ENCODE measurements at places on chromosomes 2 and 18.
A peak's percentile ranks its signal among the peaks of the same experiment; 100 is the strongest.

DNA sequence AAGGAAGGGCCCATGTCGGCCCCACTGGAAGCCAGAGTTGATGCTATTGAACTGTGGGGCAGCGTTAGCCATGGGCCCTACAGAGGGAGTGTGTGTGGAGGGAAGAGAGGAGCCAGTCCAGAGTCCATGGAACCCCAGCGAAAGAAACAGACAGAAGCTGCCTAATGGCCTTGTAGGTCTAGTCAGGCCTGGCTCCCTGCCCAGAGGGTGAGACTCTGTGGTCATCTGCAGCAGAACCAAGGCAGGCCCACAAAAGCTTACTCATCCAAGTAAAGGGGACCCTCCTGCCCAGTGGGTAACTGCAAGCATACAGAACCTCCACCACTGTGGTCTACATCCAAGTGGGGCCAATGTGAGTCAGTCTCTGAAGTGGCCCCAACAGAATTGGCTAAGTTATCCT is 439.8 kb downstream of the TGIF1 start:
- peak; percentile 76 for DNase-seq

GRCh38 chr2:27123302-27124150 is at the start of gene ABHD1:
Gene ABHD1, plus strand, starts transcription at chr2:27123815. Its CDS starts 134 bp downstream, at chr2:27123949.
- DNase-seq: no peak

DNA sequence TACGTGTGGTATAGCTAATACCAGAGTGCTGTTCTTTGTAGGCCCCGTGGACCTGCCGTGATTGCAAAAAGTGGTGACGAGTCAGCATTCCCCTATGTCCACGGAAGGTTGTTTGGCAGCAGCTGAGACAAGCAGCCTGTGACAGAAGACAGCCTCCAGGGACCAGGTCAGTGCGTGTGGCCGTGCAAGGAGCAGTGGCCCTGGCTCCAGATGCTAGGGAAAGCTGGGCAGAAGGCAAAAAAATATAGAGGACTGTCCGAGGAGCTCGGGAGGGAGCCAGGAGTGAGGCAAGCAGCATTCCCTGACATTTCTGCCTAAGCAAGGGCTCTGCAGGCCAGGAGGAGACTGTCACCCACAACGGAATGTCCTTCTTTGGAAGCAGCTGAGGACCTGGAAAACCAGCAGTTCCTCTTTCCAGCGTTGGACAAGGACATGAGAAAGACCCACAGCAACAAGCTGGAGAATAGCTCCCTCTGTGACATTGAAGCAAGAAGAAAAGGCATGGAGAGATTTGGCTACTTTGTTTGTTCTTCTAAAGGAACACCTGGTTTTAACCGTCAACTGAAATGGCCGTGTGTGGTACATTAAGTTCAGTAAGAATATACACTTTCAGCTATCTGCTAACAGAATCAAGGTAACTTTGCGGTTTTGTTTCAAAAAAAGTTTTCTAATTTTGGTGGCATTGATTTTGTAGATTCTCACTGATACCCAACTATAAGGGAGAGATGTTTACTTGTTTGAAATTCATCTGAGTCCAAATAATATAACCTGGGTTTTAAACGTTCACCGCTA is 58.3 kb downstream of the NPAS2 start:
- no peak for DNase-seq

- no peak for DNase-seq
Measured at GRCh38 chr2:3073704-3074103, 303.9 kb downstream of the EIPR1 start.

DNA sequence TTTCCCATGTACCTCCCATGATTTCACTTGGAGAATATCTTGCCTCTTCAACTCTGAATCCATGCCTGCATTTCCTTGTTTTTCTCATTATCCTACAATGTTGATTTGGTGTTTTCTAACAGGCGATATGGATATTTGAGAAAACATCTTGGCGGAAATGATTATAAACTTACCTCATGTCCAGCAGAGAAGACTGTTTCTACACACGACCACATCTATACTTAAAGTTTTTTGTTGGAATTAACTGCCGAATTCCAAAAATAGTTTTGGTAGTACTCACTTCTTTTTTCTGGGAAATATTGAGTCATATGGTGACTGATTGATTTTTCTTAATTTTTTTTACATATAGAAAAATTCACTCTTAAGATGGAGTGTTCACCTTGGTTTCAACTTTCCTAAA is 41.4 kb upstream of the TMEFF2 start:
- peak; percentile 7 for DNase-seq
